Central memory CD8-positive, alpha-beta T cell (primary cell): ENCODE measurements at places on chromosomes 1 and 21.

- DNase-seq = no peak
Observed at GRCh38 chr1:196405839-196406238, 202.4 kb downstream of the KCNT2 start.

- no peak for DNase-seq
Observed at GRCh38 chr1:92848201-92848600, 16.4 kb downstream of the RPL5 start.

GRCh38 chr21:16624479-16625118 is 888.2 kb upstream of the CXADR start:
- no peak for DNase-seq

DNA sequence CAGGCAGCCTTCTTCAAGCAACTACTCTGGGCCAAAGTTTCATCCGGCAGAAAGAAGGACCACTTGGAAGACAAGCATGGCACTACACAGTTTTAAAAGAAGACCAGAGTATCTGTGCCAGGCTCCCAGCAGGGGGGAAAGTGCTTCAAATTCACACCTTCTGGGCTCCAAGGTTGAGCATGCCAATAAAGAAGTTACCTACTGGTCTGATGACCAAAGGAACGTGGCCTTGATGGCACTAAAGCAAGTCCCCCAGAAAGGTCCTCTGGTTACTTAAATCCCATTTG is 73.5 kb downstream of the CD46 start:
- DNase-seq = no peak

DNA sequence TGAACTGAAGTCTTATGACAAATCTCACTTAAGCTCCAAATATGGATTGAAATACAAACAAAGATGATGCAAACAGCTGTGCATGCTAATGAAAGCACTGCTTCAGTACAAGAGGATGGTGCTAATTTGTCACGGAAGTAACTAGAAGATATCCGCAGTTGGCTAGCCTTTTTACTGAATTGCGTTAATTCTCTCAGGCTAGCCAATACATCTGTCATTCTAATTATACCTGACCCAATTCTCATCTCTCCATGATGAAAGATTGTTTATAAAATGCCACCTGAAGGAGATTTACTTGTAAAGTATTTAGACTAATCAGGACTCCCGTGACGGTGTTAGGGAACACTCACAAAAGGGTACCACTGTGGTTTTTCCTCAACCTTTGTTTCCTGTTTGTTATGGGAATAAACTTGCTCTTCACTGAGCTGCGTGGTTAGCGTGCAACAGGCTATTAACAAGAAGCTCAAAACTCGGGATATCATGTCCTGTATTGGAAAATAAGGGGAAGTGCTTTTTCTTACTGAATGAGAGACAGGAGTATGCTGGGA is 162.5 kb downstream of the APP start:
- DNase-seq = no peak

DNA sequence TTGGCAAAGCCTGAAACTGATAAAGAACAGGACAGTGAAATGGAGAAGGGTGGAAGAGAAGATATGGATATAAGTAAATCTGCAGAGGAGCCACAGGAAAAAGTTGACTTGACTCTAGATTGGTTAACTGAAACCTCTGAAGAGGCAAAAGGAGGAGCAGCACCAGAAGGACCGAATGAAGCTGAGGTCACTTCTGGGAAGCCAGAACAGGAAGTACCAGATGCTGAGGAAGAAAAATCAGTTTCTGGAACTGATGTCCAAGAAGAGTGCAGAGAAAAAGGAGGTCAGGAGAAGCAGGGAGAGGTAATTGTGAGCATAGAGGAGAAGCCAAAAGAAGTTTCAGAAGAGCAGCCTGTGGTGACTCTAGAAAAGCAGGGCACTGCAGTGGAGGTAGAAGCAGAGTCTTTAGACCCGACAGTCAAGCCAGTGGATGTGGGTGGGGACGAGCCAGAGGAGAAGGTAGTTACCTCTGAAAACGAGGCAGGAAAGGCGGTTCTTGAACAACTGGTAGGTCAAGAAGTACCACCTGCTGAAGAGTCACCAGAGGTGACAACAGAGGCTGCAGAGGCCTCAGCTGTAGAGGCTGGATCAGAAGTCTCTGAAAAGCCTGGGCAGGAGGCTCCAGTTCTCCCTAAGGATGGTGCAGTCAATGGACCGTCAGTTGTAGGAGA is 16.3 kb downstream of the CCDC17 start:
- DNase-seq = no peak

DNA sequence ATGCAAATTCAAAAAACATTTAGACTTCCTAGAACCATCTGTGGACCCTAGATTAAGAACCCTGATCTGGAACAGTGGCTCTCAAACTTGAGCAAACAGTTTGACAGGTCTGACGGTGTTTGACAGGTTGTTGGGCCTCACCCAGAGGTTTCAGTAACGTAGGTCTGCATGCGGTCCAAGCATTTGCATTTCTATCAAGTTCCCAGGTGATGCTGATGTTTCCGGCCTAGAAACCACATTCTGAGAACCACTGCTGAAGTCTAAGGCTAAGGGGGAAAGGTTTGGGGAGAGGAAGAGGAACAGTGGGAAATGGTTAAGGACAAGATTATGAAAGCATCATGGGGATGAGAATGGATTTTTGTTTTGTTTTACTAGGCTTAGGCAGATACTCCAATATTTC is 48.6 kb downstream of the MDM4 start:
- DNase-seq = peak; percentile 17

- no peak for DNase-seq
Observed at GRCh38 chr21:25465263-25465662, 142.0 kb downstream of the MRPL39 start.
